ENCODE measurements at places on chromosomes 1 and 21.

- no peak for DNase-seq
These were observed 14.1 kb upstream of the A3GALT2 start for GRCh38 chr1:33335020-33335419.

- DNase-seq, result no peak
These were observed 127.8 kb downstream of the NRDC start for GRCh38 chr1:51750729-51751128.

GRCh38 chr1:178183796-178184195 is 89.9 kb downstream of the RASAL2 start:
- DNase-seq, result no peak

- peak; percentile 82 for DNase-seq
These were observed 68.9 kb downstream of the TENT5C start for GRCh38 chr1:117674521-117675400.

DNA sequence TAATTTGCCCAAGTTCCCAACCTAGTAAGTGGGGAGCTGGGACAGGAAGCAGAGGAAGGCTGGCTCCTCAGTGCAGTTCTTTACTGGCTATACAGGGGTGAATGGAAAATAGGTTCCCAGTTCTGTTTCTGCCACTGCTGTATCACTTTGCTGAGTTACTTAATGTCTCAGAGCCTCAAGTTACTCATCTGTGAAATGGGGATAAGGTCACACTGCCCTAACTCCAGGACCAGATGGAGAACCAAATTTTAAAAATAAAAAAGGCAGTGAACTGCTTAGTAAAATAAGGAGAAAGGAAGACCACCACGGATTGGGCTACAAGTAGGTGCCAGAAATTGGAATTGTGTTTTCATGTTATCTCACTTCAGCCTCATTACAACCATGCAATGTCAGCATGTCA is 147.8 kb downstream of the OMA1 start:
- DNase-seq, result no peak

- no peak for DNase-seq
These were observed 83.6 kb downstream of the RUNX1 start for GRCh38 chr21:34965200-34966174.

GRCh38 chr1:6762060-6762459 is 23.2 kb upstream of the CAMTA1 start:
- no peak for DNase-seq

GRCh38 chr1:112808861-112809684 is 93.9 kb upstream of the PPM1J start:
- DNase-seq, result peak; percentile 86

GRCh38 chr1:27940297-27940696 is 5.5 kb downstream of the SMPDL3B start:
- DNase-seq, result no peak
